Hematopoietic multipotent progenitor cell (in vitro differentiated cells): ENCODE measurements at places on chromosomes 12 and 14. TPM values are rescaled to one million over a fixed set of nuclear protein-coding genes. Genes with fewer than 3 reads are reported as not detected.

DNA sequence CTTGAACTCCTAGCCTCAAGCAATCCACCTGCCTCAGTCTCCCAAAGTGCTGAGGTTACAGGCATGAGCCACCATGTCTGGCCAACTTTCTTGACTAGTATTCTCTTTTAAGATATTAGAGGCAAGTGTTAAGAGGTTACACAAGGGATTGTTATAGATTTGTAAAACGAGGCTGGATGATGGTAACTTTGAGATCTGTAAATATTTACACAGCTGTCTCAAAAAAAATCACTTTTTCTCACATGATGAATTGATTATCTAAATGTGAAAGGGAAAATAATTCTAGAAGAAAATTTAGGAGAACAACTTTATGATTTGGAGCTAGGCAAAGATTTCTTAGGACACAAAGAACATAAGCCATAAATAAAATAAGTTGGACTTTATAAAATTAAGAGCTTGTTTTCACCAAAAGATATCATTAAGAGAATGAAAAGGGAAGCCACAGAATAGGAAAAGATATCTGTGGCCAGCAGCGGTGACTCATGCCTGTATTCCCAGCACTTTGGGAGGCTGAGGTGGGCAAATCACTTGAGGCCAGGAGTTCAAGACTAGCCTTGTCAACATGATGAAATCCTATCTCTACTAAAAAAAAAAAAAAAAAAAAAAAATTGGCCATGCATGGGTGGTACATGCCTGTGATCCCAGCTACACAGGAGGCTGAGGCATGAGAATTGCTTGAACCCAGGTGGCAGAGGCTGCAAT is 77.4 kb downstream of the BBS10 start:
- no peak for DNase-seq

TSHR gene
- total RNA-seq, result not detected

DNA sequence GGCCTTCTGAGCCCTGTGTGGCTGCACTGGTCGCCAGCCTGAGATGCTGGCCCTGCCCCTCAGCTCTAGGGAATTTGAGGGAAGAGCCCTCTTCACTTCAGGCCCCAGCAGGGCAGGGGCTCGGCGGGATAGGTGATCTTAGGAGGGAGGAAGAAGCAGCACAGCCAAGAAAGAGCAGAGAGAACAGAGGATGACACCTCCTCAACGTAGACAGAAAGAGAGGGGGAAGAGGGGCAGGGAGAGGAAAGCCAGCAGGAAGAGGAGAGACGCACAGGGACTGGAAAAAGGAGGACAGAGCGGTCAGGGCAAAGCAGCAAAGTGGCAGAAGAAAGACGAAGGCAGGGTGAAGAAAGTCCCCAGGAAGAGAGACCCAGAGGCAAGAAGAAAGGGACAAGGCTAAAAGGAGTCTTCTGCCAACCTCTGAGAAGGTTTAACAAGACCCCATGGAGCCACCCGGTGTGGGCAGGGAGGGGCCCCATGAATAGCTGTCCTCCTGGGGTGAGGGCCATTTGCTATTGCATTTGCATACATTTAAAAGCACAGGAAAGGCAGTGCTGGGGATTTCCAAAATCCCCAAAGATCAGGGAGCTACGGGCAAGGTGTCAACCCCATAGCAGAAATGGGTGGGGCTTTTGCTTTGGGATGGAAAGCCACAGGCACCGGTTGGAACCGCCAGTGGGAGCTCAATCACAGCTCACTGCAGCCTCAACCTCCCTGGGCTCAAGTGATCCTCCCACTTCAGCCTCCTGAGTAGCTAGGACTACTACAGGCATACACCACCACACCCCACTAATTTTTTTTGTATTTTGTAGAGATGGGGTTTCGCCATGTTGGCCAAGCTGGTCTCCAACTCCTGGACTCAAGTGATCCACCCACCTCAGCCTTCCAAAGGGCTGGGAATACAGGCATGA is 22.7 kb downstream of the CMKLR1 start:
- no peak for DNase-seq

DNA sequence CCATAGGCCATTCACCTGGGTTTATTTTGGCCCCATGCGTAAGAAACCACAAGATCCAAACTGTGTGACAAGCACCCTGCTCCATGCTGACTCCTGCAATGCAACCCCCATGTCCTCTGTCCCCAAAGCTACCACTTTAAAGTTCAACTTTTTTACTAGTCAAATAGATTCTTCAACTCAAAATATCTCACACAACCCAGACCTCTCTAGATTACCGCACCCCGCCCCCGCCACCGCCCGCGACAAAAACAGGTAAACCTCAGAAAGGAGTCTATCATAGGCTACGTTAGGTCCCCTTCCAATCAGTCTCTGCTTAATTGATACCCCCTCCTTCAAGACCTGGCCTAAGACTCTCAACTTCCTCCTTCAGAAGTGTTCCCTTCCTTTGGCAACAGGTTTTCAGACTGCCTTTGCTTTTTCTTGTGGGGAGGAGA is 2.2 kb downstream of the ZFP36L1 start:
- no peak for DNase-seq

DNA sequence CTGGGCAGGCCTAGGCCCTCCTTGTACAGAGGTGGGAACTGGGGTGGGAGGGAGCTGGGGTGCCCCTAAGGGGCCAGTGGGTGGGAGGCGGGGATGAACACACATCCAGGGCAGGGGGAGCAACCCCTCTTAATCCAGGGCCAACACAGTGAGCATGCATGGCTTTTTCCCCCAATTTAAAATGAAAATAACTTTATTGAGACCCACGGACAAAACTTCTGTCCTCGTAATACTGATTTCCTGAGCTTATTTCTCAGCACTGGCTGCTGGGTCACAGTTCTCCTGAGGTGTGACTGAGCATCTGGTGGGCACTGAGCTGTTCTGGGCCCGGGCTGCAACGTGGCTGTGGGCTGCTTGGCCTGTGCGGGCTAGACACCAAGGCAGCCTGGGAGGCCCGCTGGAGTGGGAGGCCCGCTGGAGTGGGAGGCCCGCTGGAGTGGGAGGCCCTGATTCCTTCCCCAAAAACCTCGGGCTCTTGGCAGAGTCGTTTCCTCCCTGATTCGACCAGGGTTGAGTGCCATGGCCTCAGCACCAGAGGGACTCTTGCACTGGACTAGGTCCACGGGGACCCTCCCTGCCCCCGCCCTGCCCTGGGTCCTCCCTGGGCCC is 24.9 kb upstream of the TRAF3 start:
- DNase-seq, result no peak

TCTN1 gene
- total RNA-seq, result 14.0 TPM

- DNase-seq, result no peak
Observed at GRCh38 chr14:36243183-36243582, 66.7 kb upstream of the PTCSC3 start.

LRCOL1 gene
- 0.54 TPM for total RNA-seq

DNA sequence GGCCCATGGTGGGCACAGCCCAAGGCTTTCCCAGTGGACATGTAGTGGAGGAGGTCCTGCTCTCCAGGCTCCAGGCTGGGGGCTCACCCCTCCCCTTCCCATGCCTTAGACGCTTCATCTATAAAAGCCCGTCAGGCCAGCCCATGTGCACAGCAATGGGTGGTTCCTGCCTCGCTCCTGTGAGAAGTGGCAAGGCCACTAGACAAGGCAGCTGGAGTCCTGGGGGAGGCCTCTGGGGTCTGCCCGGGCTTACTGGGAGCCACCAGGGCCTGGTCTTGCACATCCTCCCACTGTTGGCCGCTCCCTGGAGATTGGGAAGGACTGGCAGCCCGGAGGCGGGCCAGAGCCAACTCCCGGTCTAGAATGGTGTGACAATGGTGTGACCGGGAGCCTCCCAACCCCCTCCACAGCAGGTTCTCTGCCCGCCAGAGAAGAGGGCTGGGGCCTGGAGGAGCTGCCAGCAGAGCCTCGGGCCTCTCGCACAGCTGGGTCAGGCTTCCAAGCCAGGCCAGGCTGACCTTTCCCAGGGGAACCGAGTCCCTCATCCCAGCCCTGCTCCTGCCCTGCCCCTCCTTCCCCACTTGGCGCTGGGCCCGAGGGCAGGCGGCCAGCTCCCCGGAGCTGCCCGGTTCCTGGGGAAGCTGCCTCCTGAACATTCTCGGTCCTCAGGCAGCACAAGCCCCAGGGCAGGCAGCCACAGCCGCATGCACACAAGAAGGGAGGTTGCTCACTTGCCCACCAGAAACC is 97.9 kb downstream of the RFLNA start:
- no peak for DNase-seq

GRCh38 chr12:15130541-15130940 is 90.7 kb downstream of the RERG start:
- DNase-seq, result no peak

- DNase-seq, result no peak
Observed at GRCh38 chr12:53057816-53058500, 8.1 kb downstream of the TNS2 start.

DNA sequence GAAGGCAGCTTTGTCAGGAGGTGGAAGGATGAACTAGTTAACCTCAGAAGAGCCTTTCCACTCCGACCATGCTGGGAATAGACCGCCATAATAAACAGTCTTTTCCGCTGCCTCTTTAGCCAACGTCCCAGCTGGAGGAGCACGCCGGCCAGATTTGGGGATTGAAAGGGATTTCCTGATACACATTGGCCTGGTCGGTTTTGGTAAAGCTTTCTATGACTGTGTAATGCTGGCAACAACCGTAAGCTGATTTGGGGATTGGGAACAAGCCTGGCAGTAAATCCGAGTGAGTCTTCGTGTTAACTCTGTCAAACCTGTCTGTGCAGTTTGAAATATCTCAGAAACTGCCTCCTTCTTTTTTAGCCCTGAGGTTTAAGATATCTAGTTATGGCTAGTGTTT is 87.0 kb downstream of the DAD1 start:
- DNase-seq, result no peak

DNA sequence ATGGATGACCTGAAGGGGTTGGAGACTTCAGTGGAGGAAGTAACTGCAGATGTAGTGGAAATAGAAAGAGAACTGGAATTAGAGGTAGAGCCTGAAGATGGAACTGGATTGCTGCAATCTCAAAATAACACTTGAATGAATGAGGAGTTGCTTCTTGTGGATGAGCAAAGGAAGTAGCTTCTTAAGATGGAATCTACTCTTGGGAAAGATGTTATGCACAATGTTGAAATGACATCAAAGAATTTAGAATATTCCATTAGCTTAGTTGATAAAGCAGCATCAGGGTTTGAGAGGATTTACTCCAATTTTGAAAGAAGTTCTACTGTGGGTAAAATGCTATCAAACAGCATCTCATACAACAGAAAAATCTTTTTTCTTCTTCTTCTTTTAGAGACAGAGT is 186.4 kb upstream of the PRKD1 start:
- no peak for DNase-seq

- no peak for DNase-seq
Observed at GRCh38 chr14:52891800-52892199, 59.0 kb downstream of the FERMT2 start.

TMTC1 gene
- 0.27 TPM for total RNA-seq

DNA sequence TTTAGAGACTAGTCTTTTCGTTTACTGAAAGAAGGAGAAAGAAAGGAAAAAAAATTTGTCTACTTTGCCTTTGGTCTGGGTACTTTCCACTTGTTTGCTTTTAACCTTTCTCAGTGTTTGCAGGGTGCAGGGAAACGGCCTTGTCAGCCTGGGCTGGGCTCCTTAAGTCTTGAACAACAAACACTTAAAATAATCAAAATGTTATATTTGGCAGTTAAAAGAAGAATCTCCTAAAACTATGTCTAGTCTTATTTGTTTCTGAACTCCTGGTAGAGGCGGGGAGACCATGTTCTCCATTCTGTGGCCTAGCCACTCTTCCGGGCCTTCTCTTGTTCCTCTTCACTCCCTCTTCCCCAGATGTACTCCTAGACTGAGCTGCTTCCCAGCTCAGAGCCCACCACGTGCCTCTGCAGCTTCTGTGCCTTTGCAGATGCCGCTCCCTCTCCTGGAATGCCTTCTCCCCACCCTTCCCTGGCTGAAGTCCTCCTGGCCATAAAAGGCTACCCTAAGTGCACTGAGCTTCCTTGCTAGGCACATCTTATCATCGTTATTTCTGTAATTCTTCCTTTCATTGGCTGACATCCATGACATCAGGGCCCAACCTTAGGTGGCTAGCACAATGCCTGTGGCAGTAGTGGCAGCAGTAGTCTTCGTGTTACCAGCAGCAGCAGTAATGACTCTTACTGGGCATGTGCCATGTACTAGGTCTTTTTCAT is 432.9 kb downstream of the ZFP36L1 start:
- DNase-seq, result no peak

DNA sequence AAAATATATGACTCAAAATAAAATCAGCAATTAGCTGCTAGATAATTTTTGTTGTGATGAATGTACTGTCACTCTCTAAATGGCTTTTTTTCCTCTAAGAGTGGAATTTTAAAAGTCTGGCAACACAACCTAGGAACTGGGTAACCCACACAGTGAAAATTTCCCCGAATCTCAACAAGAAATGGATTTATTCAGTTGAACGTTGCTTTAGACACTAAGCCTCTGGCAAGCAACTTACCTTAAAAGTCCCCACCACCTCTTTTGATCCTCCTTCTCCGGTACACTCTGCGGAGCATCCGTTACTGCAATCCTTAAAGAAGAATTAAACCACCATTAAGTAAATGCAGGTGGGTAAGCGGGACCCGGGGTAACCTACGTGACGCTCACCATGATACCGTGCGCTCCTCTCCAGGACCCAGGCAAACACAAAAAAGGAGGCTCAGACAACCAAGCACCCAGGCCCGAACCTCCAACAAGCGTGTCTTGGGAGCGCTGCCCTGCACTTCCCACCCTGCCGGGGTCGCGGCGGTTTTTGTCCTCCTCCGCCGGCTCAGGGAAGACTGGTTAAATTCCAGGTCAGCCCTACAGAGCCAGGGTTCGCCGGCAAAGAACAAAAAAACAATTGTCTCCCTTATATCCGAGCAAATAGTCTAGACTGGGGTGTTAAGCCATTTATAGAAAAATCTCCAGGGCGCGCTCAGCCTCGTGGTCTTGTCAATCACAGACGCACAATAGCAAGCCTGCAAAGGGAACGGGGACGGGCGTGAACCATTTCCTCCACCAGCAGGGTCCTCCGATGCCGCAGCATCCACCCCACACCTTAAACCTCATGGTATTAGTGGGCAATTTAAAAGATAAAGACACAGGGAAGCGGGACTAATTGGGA is 47.1 kb downstream of the BCAT1 start:
- no peak for DNase-seq
